GM12864 (cell line): ENCODE measurements at places on chromosomes 16 and 17.

GRCh38 chr16:30896889-30897733 lies 697 bp downstream of the CTF1 start:
- no peak for DNase-seq

GRCh38 chr16:48053418-48053745 lies 102.4 kb downstream of the ABCC12 start:
- DNase-seq, result no peak

DNA sequence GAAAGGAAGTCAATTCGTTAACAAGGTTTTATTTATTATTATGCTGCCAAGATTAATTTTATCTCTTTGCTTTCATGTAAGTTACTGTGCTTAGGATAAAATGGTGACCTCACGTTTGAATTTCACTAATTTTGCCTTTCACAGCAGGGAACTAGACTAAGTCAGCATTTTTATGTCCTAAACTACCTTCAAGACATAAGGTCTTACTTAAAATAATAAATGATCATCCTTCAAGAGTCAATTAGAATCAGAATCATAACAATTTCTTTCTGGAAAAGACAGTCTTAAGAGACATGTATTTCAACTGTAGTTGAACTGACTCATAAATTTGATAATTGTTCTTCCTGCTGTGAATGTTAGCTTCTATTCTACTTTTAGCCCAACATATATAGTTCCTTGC lies 893.8 kb downstream of the KCNJ2 start:
- no peak for DNase-seq

DNA sequence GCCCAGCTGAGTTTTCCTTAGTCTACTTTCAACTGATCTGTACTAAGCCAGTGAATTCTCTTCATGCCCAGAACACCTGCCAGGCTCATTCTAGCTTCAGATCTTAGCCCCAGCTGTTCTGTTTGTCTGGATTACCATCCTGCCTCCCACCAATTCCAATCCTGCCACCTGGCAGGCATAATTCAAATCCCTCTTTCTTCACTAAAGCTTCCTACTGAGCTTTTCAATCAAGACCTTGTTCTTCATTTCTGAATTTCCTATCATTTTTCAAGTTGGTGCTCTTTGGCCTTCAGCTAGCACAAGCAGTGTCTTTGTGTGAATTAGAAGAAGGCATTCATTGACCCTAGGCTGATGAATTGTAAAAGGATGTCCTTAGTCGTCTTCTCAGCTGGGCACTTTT lies 357.6 kb downstream of the UTP18 start:
- DNase-seq, result no peak

DNA sequence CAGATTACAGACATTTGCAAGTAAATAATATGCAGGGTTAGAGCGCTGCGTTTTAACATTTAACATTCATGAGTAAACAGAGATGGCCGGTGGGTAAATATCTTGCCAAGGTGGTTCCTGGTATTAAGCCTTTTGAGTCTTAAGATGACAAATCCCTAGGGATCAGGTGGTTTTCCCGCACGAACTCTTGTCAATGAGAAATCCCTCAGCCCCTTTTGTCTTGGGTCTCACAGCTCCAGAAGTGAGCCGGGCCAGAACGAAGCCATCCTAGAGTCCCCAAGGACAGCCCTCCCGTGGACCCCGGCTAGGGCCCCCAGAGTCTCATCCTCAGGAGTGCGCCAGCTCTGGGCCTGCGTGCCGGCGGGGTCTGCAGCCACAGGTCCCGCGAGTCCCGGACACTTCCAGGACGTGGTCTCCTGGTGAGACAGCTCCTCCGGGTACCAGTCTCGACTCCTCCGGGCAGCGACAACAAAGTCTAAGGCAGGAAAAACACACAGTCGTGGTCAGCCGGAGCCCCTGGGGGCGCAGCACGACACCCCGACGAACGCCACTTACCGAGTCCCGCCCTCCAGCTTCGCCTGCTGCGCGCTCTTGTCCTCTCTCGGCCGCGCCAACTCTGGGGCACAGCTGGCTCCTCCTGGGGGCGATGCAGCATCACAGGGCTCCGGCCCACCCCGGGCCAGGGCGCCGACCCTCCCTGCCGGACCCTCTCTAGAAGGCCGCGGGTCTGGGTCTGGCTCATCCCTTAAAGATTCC lies 13.3 kb downstream of the MIS12 start:
- no peak for DNase-seq

DNA sequence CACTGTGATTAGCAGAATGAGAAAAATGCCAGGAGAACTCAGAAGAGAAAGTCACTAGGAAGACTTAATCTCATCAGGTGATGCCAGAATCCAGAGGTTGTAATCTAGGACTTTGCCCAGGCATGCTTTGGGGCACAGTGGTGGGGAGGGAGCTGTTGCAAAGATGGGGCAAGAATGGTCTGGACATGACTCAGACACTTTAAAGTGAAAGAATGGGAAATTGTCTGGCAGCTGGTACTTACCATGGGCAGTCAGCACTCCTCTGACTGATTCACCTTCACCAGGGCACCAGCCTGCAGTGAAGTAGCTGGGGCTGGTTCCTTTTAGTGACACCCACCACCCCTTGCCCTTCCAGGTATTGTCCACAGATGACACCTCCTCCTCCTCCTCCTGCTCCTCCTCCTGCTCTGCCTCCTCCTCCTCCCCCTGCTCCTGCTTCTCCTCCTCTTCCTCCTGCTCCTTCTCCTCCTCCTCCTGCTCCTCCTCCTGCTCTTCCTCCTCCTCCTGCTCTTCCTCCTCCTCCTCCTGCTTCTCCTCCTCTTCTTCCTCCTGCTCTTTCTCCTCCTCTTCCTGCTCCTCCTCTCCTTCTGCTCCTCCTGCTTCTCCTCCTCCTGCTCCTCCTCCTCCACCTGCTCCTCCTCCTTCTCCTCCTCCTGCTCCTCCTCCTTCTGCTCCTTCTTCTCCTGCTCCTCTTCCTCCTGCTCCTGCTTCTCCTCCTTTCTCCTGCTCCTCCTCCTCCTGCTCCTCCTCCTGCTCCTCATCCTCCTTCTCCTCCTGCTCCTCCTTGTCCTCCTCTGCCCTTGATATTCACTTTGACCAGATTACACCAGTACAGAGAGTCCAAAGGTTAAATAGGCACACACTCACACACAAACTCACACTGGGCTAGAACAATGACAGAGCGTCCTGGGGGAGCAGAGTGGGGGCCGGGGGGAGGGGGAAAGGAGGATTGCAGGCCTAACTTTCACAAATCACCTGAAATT lies at the start of gene CHD9NB:
Gene CHD9NB (minus strand): TSS at position 379 of the 983 bp plus-strand sequence. CDS start 8,739 bp downstream, outside the sequence.
- DNase-seq, result no peak

DNA sequence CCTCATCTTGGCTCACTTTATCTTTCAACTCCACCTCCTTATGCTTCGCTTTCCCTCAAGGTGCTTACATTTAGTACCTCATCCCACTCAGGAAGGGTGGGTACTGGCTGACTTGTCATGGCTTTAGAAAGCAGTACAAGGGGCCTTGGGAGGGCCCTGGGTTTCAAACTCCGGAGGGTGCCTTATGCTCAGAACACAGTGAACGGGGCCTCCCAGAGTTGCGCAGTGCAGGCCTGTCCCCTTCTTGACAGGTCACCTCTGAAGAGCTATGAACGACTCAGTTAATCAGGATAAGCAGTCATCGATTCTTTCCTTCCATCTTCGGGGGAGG lies 6.0 kb downstream of the COG1 start:
- DNase-seq, result no peak

DNA sequence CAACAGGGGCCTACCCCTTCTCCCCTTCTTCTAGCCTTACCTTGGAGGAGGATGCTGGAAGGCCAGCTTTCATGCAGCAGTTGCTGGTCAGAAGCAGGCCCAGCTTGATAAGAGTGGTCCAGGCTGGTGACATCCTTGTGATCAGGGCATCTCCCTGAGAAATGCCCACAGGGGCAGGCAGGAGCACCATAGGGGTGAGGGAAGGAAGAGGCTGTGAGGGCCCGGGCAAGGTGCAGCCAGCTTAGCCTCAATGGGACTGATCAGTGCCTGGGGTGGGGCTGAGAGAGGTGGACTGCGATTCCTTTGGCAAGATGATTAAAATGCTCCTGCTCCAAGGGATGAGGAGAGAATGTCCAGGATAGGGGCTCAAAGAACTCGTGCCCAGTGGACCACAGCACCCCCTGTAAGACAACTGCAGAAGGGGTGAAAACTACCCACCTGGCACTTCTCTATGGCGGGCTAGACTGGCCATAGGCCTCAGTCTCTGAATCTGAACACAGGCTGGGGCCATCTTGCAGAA lies 9.5 kb upstream of the GALK1 start:
- no peak for DNase-seq

DNA sequence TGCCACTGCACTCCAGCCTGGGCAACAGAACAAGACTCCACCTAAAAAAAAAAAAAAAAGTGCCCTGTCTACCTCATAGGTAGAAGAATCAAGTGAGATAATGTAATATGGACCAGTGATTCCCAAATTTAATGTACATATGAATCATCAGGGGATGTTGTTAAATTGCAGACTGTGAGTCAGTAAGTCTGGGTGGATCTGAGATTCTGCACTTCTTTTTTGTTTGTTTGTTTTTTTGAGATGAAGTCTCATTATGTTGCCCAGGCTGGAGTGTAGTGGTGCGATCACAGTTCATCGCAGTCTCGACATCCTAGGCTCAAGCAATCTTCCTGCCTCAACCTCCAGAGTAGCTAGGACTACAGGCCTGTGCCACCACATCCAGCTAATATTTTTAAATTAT lies 31.6 kb downstream of the HOXB1 start:
- no peak for DNase-seq

DNA sequence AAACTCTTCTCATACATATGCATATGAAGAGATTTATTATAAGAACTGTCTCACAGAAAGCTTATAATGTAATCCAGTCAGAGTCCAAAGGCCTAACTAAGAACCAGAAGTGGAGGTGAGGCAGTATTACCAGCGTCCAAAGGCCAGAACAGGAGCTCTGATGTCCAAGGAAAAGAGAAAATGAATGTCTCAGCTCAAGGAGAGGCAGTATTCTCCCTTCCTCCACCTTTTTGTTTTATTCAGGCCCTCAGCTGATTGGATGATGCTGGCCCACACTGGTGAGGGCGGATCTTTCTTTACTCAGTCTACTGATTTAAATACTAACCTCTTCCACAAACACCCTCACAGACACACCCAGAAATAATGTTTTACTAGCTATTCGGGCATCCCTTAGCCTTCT lies 43.4 kb downstream of the FBXL20 start:
- no peak for DNase-seq

DNA sequence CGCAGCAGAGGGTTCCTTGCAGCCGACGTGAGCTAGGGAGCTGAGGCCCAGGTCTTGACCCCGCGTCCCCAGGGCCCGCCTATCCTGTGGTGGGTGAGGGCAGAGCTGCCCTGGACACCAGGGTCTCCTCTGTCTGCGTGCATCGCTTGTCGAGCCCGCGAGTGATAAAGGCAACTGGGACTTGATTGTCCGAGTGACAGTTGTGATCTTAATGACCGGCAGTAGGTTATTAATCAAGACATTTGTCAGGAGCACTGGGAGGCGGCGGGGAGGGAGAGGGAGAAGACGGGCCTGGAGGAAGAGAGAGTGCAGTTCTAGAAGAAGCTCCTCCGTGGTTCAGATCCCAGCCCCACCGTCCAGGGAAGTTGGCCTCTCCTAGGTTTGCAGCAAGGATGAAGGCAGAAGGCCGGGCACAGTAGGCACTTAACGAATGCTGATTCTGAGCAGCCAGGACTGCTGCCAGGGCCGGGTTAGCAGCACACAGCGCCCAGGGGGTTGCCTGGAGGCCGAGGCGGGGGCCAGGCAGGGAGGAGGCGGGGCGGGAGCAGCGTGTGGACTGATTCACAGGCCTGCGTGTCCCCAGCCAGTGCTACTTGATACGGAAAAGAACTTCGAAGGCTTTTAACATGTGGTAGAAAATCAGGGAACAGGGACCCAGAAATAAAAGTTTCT lies 11.3 kb upstream of the GSE1 start:
- DNase-seq, result no peak

GRCh38 chr17:1918346-1919162 lies 88.7 kb downstream of the RPA1 start:
- no peak for DNase-seq

DNA sequence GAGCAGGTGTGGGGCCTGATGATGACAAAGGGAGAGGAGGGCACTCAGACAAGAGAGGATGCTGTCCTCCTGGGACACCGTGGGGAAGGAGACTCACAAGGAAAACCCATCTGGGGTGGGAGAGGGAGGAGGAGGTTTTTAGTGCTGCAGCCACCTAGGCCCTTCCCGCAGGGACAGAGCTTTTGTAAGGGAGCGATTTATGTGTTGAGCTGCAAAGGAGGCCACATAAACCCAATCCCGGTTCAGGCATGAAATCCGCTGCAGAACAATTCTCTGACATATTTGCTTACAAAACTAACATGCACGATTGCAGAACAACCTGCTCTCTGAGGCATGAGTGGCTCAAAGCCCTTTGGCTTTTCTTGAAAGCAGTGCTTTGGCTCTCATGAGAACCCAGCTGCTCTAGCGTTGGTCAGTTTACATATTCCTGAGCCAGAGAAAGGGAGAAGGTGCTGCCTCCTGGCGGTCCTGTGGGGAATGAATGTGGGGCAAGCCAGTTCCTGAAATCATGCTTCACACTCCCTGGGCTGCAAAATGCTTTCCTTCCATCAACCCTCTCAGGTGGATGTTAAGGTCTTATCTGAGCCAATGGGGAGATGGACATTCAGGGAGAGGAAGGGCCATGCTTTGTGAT lies 122.4 kb upstream of the NLRP1 start:
- DNase-seq, result peak; percentile 13

DNA sequence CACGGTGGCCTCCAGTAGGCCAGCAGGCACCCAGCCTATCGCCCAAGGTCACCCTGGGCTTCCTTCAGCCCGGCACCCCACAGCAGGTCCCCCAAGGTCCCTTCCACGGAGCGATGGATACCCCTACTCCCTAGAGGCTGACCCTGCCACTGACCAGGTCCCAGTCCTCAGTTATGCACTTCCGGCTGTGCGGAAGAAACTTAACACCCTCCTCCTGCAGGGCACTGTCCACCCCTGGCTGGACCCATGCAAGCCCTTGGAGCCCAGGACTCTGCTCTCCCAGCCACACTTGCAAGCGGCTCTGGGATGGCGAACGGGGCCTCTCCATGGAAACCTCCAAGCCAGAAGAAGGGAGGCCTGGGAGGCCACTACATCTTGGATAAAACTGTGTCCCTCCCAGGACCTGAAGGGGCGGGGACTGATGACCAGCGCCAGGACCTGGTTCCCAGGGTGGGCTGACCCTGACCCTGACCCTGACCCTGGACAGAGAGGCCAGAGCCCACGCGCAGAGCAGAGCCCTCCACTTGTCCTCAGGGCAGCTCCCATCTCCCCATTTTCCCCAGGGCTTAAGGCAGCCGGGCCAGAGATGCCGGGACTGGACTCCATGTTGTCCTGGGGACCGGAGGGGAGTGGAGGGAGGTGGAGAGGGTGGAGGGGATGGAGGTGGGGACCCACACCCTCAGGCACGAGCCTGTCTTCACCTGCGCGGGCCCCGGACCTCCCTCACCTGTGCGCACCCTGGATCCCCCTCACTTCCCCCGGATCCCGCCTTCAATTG lies 734 bp downstream of the CEP131 start:
- no peak for DNase-seq

- DNase-seq, result no peak
Measured at GRCh38 chr16:64150193-64150592, 971.7 kb downstream of the CDH11 start.

DNA sequence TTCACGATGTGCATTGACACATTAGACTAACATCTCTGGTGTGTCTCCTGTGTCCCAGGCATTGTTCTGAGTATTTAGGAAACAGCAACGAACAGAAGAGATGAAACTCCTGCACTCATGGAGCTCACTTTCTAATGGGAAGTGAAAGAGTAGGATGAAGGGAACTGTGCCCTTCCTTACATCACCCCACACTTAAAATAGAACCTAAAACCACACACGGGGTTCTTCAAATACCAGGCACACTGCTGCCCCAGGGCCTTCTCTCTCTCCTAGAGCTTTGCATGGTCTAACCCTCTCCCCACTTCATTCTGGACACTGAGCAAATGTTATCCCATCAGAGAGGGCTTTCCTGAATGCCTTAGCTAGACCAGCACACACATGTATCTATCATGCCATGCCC lies 33.7 kb downstream of the TRIM25 start:
- no peak for DNase-seq
